T-helper 2 cell (primary cell): ENCODE measurements at places on chromosomes 7 and 10.

DNA sequence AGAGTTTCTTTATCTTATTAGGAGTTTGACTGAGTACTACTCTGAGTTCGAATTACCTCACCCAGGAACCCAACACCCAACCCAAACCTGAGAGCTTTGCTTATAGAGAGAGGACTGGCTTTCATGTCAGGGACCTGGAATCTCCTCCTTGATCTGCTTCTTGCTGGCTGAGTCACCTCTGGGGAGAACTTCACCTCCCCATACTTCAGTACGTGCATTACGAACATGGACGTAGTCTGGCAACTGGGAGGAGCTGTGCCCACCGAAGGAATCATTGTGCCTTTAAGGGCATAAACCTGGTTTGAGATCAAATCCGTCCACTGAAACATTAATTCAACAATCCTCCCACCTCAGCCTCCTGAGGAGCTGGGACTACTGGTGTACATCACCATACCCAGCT, 12.2 kb upstream of the PSAP start:
- no peak for DNase-seq

DNA sequence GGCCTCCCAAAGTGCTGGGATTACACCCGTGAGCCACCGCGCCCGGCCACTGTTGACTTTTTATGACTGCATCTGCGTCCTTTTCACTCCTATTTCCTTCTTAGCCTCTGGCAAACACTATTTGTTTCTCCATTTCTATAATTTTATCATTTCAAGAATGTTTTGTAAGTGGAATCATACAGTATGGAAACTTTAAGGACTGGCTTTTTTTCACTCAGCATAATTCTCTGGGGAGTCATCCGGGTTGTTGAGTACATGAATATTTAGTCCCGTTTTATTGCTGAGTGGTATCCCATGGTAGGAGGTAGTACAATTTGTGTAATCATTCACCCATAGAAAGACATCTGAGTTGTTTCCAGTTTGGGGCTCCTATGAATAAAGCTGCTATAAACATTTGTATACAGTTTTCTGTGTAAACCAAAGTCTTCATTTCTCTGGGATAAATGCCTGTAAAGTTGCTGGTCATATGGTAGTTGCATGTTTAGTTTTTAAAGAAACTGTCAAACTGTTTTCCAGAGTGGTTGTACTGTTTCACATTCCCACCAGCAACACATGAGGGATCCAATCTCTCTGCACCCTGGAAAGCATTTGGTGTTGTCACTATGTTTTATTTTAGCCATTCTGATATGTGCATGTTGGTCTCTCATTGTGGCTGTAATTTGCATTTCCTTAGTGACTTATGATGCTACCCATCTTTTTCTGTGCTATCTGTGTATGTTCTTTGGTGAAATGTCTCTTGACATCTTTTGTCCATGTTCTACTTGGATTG, 139.6 kb upstream of the EEPD1 start:
- DNase-seq: no peak

- no peak for DNase-seq
These were observed 22.1 kb upstream of the STK17A start for GRCh38 chr7:43560742-43561330.

DNA sequence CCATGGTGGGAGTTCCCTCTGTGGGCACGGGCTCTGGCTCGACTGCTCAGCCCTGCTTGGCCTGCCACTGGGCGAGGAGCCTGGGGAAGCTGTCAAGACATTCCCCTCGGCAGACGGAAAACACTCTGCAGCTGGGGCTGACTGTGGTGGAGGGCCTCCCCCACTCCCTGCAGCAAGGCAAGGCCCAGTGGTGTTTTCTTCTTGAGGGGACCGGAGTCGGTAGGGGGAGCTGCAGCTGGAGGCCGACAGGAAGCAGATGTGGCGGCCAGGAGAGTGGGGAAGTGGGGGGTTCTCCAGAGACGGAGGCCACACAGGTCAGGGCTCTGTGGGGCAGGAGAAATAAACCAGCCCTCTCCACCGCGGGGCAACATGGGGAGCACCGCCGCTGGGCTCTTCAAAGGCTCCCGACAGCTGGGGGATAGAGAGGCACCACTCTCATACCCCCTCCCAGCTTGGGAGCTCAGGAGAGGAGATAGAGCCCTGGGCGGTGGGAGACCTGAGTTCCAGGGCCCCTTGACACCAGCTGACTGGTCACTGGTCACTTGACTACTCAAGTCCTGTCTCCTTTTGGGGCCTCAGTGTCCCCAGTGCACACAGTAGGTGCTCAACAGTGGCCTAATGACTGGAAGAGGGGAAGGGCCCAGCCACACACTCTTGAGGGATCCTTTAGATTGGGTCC, 43.4 kb downstream of the PPIF start:
- DNase-seq: no peak

DNA sequence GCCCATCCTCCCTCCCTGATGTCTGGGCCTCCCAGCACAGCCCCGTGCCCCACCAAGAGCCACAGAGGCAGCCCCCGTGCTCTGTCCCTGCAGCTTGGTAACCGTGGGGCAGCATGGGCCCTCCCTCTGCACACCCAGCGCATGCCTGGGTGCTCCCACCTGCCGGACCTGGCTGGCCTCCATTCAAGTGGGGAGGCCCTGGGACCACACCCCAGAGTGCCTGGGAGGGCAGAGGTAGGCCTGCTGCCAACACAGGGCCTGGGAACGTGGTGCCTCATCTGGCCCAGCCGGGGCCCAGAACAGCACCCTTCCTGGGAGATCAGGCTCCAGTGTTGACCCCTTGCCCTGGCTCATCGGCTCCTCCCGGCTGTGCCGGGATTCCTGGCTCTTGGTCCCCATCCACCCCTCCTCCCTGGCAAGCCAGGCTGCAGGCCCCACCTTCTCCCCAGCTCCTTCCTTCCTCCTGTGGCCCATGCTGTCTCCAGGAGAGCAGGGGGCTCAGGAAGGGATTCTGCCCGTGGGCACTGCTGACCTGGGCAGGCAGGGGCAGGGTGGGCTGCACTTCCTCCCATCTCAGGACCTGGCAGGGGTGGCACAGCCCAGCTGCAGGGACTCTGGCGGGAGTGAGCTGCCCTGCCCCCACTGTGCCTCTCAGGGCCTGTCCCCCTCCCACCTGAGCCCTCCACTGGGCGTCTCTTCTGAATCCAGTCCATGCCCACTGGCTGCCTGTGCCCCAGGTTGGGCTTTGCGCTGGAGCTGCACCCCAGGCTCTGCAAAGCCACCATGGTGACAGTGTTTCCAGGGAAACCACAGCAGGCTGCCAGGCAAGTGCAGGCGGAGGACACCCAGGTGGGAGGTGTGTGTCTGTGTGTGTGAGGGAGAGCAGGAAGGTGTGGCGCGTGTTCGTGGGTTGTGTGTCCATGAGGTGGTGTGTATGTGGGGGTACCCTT, 32.6 kb downstream of the PWWP2B start:
- no peak for DNase-seq

DNA sequence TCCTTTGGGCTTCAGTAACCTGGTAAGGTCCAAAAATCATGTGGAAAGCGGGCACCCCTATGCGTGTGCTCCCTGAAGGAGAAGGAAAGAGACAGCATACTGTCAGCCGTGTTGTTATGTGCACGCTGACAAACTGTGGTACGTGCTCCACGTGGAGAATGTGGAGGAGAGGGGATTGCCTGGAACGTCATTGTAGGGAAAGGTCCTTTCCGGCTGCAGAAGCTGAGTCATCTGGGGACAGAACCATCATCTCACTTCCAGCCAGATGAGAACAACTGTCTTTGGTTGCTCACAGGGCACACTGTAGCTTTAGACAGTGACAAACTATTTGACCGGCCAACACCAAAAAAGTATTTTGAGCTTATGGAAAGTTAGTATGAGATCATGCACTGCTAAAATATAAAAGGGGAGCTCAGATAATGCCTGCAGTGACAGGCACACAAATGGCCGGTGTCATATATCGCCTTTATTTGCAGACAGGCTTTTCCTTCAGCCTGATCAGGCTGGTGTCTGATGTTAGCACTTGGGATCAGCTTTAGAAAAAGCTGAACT, 38.8 kb upstream of the GRB10 start:
- DNase-seq: no peak

DNA sequence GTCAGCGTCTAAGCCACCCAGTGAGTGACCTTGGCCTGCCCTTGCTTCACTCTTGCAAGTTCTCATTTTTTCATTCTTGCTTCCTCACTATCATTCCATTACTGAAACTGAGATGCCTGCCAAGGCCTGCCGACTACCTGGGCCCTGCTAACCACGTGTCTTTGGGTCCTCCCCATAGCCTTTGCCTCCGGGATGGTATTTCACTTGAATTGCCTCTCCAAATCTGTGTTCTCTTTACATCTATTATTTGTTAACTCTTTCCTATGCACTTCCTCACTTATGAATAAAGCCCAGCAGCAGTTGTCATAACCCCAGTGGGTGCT, 234.6 kb downstream of the SNX10 start:
- no peak for DNase-seq

DNA sequence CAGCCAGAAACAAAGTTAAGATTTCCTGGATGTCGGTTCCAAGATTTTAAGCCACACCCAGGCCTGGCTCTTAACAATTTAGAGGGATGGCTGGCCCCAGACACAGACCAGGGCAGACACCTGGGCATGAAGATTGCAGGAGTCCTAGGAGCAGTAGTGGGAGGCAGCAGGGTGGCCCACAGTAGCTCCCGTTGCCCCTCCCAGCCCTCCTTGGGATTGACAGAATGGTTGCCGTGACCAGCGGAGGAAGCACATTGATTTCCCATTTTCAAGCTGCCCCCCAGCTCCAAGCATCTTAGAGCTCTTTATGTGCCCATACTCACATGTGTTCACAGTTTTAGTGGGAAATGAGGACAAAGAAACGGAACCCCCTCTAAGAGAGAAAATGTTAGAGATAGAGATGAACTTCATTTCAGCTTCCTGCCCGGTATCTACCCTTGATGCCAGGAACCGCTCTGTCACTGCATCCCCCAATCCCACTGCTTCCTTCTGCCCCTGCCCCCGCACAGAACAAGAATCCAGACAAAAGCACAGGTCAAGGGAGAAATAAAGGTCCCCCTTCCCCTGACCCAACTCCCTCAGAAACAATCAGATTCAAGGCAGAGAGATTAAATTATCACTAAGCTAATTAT, 101.1 kb downstream of the PLXNA4 start:
- no peak for DNase-seq

- no peak for DNase-seq
These were observed 127.7 kb downstream of the DIP2C start for GRCh38 chr10:561721-562120.

DNA sequence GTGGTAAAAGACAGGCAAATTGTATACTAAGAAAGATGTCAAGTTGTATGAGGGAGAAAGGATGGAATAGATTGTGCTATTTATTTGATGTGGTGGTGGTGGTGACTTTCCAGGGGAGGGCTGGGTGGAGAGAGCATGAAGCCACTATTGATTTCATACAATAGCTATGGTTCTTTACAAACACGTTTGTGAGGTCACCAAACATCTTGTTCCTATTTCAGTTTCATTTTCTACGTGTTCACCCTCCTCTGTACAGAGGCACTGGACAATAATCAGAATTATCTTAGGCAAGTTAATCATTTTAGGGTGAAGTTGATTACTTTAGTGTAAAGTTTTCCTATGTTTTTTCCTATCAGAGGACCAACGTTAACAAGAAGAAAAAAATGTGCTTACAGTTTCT, 10.3 kb upstream of the CNTNAP2 start:
- no peak for DNase-seq

- DNase-seq: no peak
These were observed 18.0 kb downstream of the GRID1 start for GRCh38 chr10:86348321-86349210.

DNA sequence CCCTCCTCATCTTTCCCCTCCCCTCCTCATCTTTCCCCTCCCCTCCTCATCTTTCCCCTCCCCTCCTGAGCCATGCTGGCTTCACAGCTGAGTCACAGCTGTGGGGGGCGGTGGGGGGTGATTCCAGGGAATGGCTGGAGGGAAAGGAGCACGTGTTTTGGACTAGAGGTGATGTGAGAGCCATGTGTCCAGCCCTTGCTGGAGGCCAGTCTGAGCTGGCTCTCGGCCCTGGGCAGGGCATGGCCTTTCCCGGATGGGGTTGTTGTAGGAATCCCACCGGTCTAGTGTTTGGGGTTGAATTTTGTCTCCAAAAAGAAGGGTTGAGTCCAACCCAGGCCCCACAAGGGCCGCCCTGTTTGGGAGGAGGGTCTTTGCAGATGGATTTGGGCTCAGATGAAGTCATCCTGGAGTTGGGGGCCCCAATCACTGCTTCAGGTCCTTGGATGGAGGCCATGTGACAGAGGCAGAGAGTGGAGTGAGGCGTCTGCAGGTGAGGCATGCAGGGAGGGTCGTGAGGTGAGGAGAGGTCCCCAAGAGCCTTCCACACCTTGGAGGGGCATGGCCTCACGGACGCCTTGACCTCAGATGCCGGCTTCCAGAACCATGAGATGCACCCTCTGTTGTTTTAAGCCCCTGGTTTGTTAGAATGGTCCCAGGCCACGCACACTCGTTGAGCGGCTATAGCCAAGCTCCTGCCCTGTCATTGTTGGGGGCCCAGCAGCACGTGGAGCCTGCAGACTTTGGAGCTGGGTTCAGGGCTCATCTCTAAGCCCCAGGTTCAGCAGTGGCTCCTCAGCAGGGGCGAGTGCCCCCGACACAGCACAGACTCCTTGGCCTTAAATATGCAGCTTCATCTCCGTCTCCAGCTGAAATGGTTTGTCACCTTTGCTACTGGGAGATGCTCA, 101.6 kb downstream of the DNAJB6 start:
- DNase-seq: no peak

GRCh38 chr7:56188823-56189346, 72.7 kb upstream of the NUPR2 start:
- DNase-seq: no peak

DNA sequence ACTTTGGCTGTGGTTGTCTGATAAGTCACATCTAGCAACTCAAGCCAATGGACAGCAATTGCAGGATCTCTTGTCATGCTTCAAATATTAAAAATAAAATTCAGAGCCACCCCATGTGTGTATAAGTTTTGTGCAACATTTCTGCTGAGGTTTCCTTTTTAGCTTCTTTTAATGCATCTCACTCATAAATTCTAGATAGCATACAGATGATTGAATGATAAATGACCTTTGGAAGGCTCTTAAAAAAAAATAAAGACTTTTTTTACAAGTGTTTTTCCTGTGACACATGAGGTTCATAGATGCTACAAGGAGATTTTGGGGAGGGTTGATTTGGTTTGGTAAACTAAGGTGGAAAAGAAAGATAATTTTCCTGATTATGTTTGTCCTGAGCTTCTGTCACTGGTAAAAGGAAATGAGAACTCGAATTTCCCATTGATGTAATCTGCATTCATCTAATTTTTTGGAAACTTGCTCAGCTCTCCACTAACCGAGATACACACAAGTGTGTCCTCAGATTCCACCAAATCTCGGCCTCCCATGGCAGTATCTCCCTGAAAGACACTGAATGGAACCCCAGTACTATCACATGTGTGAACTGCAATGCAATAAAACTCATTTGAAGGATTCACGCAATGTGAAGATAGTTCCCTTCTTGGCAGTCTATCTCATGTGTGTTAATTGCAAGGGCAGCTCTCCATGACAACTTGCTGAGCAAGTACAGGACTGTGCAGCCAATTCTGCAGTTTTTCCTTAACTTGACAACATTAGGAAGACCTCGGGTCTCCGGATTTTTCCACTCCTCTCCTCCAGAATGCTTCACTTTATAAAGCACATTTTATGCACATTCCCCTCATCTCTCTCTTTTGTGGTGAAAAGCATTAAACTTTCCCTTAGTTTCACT, 185.4 kb upstream of the PFKP start:
- DNase-seq: no peak
